ENCODE measurements at places on chromosomes 1 and 21.

DNA sequence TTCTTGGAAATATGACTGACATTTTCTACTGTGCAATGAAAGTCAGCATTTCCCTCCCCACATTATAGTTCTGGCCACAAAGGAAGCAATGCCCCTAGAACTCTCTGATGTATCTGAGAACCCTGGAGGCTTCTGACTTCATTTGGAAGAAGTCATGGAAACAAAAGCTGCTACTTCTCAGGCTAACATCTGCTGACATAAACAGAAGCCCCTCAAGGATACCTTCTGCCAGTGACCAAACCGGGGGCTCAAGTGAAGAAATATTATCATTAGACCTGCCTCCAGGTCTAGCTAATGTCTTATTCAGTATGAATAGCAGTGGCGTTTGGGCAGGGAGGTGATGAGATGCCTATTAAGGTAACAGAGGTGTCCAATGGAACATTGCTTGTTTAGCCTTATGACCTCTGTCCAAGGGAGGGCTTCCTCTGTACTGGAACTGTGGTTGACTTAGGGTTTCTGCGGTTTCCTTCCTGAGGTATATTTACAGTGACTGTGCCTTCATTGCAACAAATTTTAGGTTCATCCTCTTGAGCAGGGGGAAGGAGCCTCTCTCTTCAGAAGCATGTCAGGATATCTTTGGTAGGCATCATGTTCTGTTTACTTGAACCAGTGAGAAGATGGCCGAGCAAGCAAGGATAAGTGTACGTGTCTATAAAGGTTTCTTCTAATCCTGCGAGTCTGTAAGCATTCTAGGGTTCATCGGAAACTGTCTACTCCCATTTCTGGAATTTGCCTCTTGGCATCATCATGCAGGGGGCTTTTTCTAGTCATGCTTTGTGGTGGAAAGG lies 161.7 kb downstream of the PBX1 start:
- DNase-seq = peak; percentile 73

GRCh38 chr21:28725396-28725795 lies 267.3 kb downstream of the LTN1 start:
- no peak for DNase-seq

GRCh38 chr21:45555251-45555556 lies 13.0 kb upstream of the SLC19A1 start:
- DNase-seq = no peak

- DNase-seq = no peak
Measured at GRCh38 chr1:225479996-225480720, 52.3 kb upstream of the LBR start.

GRCh38 chr1:225874431-225874830 lies 7.7 kb downstream of the TMEM63A start:
- DNase-seq = no peak

DNA sequence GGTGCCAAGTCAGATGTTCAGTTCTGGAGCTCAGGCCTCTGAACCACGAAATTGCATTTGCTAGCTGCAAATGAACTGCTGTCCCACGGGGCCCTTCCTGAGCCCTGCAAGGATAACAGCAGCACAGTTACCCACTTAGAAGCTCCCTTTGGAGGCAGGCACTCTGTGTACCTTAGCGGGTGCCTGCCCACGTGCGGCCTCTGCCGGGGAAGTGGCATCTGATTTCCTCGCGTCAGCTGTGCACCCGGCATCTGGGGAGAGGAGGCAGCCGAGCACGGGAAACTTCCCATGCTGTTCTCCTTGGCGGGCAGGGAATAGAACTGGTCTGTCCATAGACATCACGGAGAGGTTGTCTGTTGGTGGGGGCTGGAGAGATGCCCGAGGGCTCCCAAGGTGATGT lies 148.0 kb upstream of the C1orf174 start:
- no peak for DNase-seq

GRCh38 chr1:174968750-174969244 lies 30.9 kb upstream of the CACYBP start:
- DNase-seq = peak; percentile 90

- DNase-seq = peak; percentile 49
Measured at GRCh38 chr1:155093911-155094621, 15.4 kb downstream of the EFNA3 start.

- no peak for DNase-seq
Measured at GRCh38 chr1:166843769-166844596, 4.7 kb downstream of the POGK start.
